ENCODE measurements at places on chromosomes 2 and 18.

GRCh38 chr18:3164381-3164780, 55.4 kb downstream of the MYOM1 start:
- no peak for DNase-seq

DNA sequence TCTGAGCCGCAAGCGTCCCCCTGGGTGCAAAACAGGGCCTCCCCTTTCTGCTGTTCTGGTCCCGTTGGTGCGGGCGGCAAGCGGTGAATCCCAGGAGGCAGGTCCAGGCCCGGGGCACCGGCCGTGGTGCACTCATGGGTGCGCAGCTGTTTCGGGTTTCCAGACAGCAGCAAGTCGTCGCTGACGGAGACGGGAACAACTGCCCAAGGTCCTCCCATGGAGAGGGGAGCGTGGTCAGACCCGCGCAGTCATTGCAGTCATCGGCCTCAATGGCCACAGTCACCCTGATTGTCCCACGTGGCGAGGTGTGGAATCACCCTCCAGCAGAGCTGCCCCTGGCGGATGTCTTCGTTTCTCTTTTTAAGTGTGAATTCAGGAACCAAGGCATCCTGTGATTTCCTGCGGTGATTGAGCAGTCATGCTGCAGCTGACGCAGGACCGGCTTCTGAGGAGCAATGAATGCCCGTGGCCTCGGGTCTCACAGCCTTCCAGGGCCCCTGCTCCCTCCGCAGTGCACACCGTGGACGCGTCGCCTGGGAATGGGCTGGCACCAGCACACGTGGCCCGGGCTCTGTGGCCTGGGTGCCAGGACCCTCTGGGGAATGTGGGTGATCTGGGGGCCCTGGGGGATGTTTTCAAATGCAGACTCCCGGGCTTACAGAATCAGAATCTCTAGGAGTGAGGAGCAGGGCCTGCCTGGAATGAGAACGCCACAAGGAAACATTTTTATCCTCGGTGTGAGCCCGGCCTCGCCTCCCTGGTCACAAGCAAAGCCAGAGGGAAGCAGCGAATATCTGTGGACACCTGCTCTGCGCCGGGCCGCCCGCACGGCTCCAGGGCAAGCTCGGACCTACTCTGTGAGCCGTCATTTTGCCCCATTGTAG, 244.2 kb upstream of the SALL3 start:
- DNase-seq: no peak

DNA sequence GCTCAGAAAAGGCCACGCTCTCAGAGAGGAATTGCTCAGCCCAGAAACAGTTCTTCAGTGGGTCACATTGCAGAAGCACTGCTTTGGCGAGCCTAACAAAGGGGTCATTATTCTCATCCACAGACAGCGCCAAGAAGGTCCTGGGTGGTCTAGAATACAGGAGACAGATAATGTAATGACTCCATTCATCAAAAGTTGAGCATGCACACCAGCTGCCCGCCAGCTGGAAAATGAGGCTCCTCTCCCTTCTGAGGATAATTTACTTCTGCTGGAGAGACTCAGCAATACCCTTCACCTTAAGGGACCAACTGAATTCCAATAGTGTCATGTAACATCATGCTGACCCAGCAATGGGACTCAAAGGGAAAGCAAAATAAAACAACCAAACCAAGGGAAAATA, 79.9 kb downstream of the TRIB2 start:
- DNase-seq: peak; percentile 82

DNA sequence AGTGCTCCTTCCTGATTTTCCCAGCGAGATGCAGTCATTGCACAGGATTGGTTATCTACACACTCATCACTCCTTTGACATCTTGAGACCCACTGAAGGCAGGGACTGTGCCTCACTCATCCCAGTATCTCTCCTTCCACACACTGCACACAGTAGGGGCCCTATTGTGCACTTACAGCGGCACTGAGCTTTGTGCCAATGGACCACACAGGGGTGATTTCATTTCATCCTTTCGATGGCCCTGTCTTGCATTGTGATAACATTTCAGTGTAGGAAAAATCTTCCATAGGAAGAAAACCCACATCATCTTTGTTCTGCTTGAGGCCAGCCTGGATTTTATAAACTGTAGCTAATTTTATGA, 11.0 kb upstream of the LRRFIP1 start:
- no peak for DNase-seq

DNA sequence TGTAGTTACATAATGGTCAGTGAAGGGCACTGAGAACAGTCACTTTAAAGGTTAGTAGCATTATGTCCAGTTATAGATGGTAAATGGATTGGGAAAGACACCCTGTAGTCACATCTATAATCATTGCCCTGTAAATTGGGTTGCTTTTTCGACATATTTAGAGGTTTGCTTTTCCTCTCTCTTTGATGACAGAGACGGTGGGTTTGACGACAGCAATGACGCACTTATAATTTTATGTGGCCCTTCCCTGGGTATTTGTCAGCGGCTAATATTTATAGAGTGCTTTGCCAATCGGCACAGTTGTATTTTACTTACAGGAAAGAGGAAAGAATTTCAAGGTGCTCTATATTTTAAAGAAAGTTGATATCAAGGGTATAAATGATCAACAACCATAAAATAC, 2.8 kb downstream of the CPS1 start:
- DNase-seq: no peak

DNA sequence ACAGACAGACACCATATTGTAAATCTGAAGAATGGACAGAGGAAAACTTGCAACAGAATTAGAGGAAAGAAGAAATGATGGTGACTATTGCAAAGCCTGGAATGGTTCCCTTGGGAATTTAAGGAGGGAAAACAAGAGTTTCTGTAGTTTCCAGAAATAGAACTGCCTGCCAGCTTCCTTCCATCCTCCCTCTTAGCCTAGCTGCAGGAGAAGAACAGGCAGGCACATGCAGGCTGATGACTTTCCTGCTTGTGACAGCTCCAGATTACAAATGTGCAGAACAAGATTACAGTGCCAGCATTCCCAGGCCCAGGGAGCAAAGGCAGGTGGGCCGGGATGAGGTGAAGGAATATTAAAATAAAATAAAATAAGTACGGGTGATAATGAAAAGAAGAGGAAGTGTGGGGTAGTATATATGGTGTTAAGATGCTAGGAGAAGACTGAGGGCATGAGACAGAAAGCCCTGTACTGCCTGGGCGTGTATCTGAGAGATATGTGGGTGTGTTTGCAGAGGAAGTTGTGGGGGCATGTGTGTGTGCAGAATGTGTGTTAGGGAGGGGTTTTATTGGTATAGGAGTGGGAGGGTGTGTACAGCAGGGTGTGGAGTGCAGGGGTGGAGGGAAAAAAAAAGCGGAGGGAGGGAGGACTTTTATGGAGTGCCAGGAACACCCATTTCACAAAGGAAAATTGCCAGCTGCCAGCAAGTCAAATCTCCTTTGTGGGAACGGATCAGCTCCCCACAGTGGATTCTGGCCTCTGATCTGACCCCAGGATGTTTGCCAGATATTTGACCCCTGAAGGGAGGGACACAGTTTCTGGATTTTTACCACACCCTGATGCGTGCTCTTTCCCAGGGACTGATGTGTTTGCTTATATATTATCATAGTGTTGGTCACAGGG, 43.9 kb upstream of the NEMP2 start:
- DNase-seq: no peak

- DNase-seq: no peak
Observed at GRCh38 chr2:199057936-199058335, 399.8 kb downstream of the SATB2 start.

- DNase-seq: peak; percentile 81
Observed at GRCh38 chr2:111118481-111118980, 2.2 kb upstream of the BCL2L11 start.

Measured in left lung (tissue), 14 donors.